ENCODE measurements at places on chromosomes 4 and X.

- no peak for DNase-seq
These were observed 104.7 kb upstream of the EGFL6 start for GRCh38 chrX:13464599-13465275.

GRCh38 chr4:15006416-15007024 is 4.2 kb downstream of the CPEB2 start:
- no peak for DNase-seq

DNA sequence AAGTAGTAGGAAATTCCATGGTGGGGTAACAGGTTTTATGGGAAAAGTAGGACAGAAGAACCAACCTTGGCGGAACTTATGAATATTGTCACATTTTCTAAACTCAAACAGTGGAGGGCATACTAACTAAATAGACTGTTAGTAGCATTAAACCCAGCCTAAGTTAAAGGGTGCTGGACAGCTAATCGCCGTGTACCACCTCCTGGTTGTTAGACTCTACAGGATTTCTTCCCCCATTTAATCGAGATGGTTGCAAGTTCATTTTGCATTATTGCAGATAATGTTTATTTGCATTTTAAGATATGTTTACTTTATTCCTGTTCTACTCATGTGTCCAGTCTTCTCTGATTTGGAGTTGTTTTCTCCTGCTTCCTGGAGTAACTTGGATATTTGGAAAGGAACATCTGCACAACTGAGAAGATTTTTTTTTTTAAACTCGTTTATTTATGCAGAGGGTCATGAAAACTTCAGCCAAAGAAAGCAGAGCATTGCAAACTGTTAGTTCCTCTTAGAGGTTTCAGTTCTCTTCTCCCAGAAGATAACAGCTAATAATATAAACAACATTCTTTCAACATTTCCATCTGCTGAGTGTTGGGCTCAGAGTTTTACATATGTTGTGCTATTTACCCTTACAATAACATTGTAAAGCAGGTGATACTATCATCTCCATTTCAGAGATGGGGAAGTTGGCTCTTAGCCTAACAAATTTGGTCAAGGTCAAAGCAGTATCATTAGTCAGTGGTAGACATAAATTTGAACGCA is 51.5 kb upstream of the TBC1D9 start:
- DNase-seq: peak; percentile 40

- DNase-seq: no peak
These were observed 319.4 kb downstream of the SLC7A11 start for GRCh38 chr4:137922721-137923120.

- DNase-seq: no peak
These were observed 1.4 kb upstream of the AADAT start for GRCh38 chr4:170091069-170091696.

DNA sequence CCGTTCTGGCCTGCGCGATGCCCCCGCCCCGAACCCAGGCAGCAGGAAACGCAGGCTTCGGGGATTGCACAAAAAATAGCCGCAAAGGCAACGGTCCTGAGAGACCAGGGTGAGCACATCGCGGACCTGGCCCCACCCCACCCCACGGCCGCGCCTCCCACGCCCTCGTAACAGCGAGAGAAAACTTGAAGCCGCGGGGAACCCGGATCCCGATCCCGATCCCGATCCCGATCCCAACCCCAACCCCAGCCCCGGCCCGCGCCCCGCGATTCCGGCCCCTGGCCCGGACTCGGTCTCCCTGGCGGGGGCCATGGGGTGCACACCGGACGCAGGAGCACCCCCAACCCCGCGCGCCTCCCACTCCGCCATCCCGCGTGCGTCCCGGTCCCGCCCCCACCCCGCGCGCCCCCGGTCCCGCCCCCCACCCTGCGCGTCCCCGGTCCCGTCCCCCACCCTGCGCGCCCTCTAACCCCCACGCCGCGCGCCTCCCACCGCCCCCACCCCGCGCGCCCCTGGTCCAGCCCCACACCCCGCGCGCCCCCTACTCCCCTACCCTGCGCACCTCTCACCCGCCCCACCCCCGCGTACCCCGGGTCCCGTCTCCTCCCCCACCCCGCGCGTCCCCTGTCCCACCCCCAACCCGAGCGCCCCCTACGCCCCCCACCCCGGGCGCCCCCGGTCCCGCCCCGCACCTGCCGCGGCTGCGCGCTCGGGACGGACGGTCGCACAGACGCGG is 29.0 kb downstream of the NOP14 start:
- DNase-seq: no peak

Data from left renal cortex interstitium (tissue), 4 donors.